CD4-positive, alpha-beta memory T cell (primary cell): ENCODE measurements at places on chromosomes 12 and 14. TPM values are rescaled to one million over a fixed set of nuclear protein-coding genes. Genes with fewer than 3 reads are reported as not detected.

DNA sequence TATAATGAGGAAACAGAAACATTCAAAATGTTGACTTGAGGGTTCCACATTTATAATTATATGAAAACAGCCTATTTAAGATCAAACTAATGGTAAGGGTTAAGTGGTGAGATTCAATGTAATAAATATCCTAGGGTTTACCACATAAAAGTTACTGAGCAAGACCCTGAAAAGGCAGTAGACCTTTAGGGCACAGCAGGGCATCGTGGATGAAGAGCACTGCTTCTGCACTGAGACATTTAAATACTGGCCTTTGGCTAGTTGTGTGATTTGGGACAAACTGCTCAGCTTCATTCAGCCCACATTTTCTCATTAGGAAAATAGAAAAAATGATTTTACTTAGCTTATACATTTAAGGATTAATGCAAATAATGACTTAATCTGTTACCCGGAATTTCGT is 42.0 kb downstream of the CNTN1 start:
- no peaks in the 10 kb centered on the region for H3K27me3 ChIP-seq
- DNase-seq: no peak
- H3K4me3 ChIP-seq: no peak overlapping the region
- H3K4me1 ChIP-seq: no peaks in the 10 kb centered on the region
- H3K27ac ChIP-seq: no peak overlapping the region
- H3K36me3 ChIP-seq: no peaks in the 10 kb centered on the region

SVOP gene
- total RNA-seq: not detected

PTPRB gene
- total RNA-seq: not detected

TESPA1 gene
- total RNA-seq: 269 TPM

- DNase-seq: no peak
- H3K27me3 ChIP-seq: no peaks in the 10 kb centered on the region
- no peaks in the 10 kb centered on the region for H3K4me1 ChIP-seq
- H3K36me3 ChIP-seq: no peaks in the 10 kb centered on the region
- H3K4me3 ChIP-seq: no peak overlapping the region
Measured at GRCh38 chr14:104342435-104343293, 204.3 kb downstream of the KIF26A start.

DNA sequence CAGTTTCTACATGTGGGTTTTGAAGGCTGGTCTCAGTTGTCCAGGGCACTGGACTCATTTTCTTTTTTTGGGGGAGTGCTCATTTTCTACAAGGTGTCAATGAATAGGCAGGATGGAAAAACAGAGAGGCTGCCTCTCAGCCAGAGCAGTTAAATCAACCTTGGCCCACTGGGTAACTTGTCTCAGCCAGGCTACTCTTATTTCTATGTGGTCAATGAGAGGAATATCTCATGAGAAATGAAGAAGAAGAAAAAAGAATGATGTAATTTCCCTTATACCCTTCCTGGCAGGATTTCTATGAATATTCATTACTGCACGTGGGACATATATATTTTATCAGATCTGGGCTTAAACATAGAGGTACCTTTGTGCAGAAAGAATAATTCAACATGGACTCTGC is 155.2 kb upstream of the E2F7 start:
- H3K27me3 ChIP-seq: no peaks in the 10 kb centered on the region
- no peaks in the 10 kb centered on the region for H3K4me1 ChIP-seq
- DNase-seq: no peak
- no peaks in the 10 kb centered on the region for H3K36me3 ChIP-seq
- H3K4me3 ChIP-seq: no peak overlapping the region

MANSC4 gene
- not detected for total RNA-seq

- no peak for DNase-seq
- H3K36me3 ChIP-seq: no peaks in the 10 kb centered on the region
- no peak overlapping the region for H3K4me3 ChIP-seq
Measured at GRCh38 chr12:31035226-31035625, 38.4 kb upstream of the DDX11 start.

DNA sequence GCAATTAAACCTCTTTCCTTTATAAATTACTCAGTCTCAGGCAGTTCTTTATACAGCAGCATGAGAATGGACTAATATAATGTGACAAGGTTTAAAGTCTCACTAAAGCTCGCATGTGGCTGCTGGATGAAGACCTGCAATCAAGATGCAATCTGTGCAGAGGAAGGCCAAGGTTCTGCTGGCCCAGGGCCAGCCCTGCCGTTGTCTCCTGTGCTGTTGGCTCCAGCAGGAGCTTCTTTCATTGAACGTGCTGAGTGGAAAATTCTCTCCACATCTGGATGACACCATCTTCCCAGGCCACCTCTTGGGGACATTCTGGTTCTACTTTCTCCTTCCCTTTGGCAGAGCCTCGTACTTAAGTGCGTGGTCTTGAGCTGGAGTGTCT is 742.2 kb downstream of the VRK1 start:
- H3K27me3 ChIP-seq: no peaks in the 10 kb centered on the region
- no peak overlapping the region for H3K4me3 ChIP-seq
- H3K36me3 ChIP-seq: no peaks in the 10 kb centered on the region
- DNase-seq: no peak
- no peak overlapping the region for H3K27ac ChIP-seq
- H3K4me1 ChIP-seq: peaks cover 18% of the 10 kb centered on the region

- no peak overlapping the region for H3K27ac ChIP-seq
- no peak overlapping the region for H3K4me3 ChIP-seq
- H3K27me3 ChIP-seq: no peaks in the 10 kb centered on the region
- no peaks in the 10 kb centered on the region for H3K4me1 ChIP-seq
Measured at GRCh38 chr12:130320536-130320935, 17.2 kb upstream of the PIWIL1 start.

- peaks cover 5% of the 10 kb centered on the region for H3K27me3 ChIP-seq
- H3K4me3 ChIP-seq: no peak overlapping the region
- H3K27ac ChIP-seq: no peak overlapping the region
- no peak for DNase-seq
- H3K36me3 ChIP-seq: no peaks in the 10 kb centered on the region
Measured at GRCh38 chr14:76133103-76133502, 18.6 kb upstream of the GPATCH2L start.

GCN1 gene
- 132 TPM for total RNA-seq
